Tongue (tissue), 3 donors: ENCODE measurements at places on chromosomes 12 and 14.

DNA sequence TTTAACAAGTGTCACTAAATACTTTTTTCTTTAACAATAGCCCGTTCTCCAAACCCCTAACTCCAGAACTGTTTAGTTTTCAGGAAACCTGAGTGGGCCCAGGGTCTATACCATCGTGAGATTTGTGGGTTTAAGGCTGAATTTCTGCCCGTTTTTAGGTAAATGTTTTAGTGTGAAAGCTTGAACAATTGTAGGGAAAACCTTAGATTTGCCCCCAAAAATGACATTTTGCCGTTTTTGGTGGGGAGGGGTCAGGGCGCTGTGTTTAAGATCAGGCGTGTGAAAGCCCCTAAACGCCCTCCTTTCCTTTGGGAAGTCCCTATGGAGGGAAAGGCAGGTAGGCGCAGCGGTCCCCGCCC lies 320 bp upstream of the PRPF39 start:
- DNase-seq: no peak

GRCh38 chr14:100267990-100268389 lies 29.0 kb downstream of the YY1 start:
- DNase-seq: no peak

DNA sequence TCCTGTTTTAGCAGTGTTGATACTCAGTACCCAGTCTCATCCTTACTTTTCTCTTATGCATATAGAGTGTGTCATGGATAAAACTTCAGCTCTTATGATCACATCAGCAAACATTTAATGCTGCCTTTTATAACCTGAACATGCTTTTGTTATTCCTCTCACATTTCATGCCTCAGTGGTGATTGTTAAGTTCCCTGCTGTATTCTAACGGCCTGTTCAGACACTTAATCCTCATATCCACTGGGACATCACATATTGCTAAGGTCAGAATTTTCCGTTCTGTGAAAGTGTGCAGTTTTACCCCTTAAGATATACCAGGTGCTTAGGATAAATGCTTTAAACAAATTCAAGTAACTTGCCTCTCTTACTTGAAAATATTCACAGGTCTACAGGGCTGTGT lies 268.7 kb upstream of the SEL1L start:
- peak; percentile 45 for DNase-seq

DNA sequence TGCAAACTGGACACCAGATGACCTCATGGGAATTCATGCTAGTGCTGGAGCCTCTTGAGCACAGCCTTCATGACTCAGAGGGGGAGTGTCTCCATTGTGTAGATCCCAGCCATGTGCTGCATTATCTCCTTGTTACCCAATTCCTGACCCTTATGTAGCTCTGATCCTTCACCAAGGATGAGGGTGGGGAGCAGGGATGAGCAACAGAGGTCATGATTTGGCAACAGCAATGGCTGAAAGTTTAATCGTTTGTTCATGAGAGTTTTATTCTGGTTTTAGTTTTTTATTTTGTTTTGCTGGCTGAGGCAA lies 9.5 kb upstream of the BDKRB1 start:
- DNase-seq: no peak

- peak; percentile 18 for DNase-seq
These were observed 402.1 kb downstream of the ZFP36L1 start for GRCh38 chr14:68390741-68391140.

DNA sequence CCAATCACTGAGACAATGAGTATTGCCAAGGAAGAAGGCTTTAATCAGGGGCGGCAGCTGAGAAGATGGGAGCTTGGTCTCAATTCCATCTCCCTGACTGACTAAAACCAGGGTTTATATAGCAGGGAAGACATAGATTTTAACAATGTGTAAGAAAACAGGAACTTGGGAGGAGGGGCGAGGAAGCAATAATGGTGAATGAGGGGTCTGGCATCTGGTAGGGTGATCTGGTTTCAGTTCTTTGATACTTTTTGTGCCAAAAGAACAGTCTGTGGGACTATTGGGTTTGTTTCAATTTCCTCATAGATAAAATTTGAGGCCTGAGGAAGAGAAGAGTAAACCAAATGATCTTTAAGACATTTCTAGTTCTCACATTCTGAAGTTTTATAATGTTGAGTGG lies 49.2 kb downstream of the FUT8 start:
- DNase-seq: peak; percentile 7
